ENCODE measurements at places on chromosomes 11 and 22.
A peak's percentile ranks its signal among the peaks of the same experiment; 100 is the strongest.

DNA sequence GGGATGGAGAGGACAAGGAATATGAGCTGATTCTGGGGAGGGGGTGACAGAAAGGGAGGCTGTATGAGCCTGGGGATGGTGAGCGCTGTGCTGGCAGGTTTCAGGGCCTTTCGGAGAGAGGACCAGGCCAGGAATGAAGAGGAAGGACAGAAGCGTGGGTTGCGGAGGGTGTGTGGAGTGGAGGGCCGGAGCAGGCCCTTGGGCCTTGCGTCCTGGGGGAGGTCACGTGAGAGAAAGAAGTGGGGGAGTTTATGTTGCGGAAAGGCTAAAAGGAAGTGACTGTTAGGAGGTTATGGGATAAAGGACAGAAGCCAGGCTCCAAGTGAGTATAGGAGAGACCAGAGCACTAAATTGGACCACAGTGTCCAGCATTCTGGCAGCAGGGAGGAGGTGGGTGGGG lies 17.5 kb downstream of the BCR start:
- no peak for DNase-seq

- DNase-seq, result peak; percentile 43
Measured at GRCh38 chr11:119056421-119056999, 495 bp downstream of the HYOU1 start.

DNA sequence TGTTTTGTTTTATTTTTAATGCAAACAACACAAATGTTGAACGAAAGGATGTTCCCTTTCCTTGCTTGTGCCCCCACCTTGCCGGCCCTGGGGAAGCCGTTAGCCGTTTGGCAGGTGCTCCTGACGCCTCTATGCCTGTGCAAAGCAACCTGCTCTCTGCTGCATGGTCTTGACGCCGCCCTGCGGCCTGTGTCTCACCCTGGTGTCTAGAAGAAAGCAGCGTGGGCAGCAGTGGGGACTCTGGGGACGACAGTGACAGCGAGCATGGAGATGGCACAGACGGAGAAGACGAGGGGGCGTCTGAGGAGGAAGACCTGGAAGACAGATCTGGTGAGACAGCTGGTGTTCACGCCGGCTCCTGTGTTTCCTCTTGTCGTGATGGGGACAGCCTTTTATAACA lies 5.5 kb downstream of the PHRF1 start:
- no peak for DNase-seq

DNA sequence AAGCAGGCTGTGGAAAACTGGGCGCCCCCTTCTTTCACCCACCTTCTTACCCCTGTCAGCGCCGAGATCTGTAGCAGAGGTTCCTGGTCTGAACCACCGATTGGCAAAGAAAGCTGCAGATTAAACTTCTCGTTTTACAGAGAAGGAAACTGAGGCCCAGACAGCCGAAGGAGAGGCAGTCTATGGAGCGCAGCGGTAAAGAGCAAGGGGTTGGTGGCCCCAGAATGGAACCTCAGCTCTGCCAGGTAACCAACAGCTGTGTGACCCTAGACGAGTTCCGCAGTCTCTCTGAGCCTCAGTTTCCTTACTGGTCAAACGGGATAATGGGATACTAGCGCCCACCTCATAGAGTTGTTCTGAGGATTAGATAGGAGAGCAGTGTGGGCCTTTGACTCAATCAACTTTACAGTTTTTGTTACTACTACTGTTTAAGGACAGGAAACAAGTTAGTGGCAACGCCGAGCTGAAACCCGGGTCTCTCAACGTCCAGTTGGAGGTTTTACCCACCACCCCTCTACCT lies 3.1 kb upstream of the WT1 start:
- no peak for DNase-seq

- no peak for DNase-seq
Measured at GRCh38 chr22:36267058-36267457, 14.1 kb downstream of the APOL1 start.

- DNase-seq, result no peak
Measured at GRCh38 chr11:426851-427250, 12.1 kb upstream of the SIGIRR start.
